Stimulated activated CD4-positive, alpha-beta T cell treated with anti-CD3 and anti-CD28 coated beads, Interleukin-15, amount 100 ng/mL, for 24 hours (primary cell): ENCODE measurements at places on chromosomes 5 and 9.

DNA sequence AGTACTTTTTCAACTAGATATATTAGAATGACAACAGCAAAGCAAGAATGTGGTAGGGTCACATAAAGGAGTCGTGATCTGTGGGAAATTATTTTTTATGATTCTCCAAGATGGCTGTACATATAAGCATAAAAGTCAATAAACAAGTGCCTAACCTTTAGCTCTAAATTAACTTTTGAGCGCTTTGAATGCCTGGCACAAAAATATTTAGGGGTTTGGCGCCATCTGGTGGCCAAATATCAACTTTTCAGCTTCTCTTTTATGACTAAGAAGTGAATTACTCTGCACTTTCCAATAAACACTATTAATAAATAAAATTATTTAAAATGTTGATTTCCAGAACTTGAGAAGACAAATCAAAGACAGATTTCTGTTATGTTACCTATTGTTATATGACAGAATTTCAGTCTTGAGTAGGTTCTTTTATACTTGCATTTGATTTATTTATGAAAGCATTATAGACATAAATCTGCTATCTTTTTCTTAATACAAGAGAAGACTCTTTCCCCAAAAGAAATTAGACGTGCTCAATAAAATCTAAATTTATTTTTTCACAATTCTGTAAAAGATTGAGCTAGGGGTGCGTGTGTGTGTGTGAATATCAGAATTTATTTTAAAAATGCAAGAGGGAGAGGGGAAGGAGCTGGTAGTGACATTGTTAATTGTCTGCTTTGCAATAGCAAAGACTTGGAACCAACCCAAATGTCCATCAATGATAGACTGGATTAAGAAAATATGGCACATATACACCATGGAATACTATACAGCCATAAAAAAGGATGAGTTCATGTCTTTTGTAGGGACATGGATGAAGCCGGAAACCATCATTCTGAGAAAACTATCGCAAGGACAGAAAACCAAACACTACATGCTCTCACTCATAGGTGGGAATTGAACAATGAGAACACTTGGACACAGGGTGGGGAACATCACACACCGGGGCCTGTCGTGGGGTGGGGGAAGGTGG is 36.7 kb upstream of the ARRDC3 start:
- DNase-seq, result peak; percentile 76

DNA sequence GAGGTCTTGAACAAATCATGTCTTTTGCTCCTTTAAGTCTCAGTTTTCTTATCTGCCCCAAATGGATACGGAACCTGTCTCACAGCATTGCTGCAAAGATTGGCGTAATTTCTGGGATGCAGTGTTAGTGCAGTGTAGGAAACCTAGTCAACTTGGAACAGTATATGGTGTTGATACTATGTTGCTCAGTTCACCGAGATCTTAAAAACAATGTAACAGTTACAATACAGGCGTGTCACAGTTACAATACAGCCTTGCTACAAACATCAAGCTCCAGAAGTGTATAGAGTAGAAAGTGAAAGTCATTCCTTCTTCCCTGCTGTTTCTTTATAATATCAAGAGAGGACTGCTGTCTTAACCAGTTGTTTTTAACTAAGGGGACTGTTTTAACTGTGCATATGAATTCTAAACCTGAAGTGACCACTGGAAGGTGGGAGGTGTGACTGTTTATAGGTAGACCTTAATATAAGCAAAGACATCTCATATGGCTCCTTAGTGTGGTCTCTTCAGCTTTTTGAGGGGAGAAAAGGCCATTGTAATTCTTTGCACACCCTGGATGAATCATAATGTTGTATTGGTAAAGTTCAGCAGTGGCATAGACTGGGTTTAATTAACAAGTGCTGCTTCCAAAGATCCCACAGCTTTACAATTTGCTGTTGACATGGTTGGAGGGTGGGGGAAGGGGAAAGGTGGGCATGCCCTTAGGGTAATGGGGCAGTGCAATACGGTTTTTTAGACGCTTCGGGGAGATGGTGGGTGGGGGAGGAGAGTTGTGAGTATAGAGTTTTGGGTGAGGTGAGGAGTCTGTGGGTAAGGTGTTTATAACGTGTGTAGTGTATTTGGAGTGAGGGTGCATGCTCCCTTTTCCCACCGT is 12.9 kb downstream of the PRRC2B start:
- no peak for DNase-seq

- DNase-seq, result peak; percentile 29
These were observed 1.8 kb downstream of the ARRDC1 start for GRCh38 chr9:137607141-137607857.

- peak; percentile 83 for DNase-seq
These were observed 156.2 kb downstream of the MELK start for GRCh38 chr9:36728651-36729520.

- DNase-seq, result peak; percentile 7
These were observed 764 bp downstream of the ANKRA2 start for GRCh38 chr5:73564675-73565074.

GRCh38 chr5:10153808-10154537 is 95.7 kb downstream of the ATPSCKMT start:
- DNase-seq, result no peak

- DNase-seq, result no peak
These were observed 125.3 kb downstream of the PHF2 start for GRCh38 chr9:93701494-93702218.
